ENCODE measurements at places on chromosomes 11 and 22. TPM values are rescaled to one million over a fixed set of nuclear protein-coding genes. Genes with fewer than 3 reads are reported as not detected.
A peak's percentile ranks its signal among the peaks of the same experiment; 100 is the strongest.

CNGA4 gene
- not detected for total RNA-seq

RBMXL2 gene
- 0.20 TPM for total RNA-seq

SYCE3 gene
- total RNA-seq = not detected

DNA sequence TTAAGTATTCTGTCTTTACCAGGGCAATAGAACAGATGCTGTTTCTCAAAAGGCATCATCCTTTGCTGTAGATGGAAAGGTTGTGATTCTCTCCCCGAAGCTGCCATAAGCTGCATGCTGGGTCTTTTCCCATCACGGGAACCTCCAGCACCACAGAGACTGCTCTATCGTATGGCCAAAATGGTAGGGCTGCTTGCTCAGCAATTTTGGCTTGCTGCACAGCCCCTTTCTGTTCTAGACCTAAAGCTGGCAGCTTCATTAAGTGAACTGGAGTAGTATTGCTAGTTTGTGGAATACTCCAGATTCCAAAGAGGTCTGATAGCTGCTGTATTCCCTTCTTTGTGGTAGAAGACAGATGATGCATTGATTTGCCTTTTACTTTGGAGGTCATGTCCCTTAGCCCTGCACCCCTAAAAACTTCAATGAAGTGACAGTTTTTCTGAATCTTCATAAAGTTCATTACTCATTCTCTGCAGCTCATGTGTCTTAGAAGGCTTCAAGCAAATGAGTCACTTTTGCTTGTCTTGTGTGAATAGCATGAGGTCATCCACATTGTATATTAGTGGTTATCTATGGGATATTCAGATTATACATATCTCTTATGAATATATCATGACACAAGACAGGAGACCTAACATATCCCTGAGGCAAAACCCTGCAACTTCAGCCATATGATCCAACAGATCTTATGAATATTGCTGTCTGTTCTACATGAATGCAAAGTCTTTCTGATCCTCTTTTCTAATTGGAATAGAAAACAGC lies 245.3 kb downstream of the FAM76B start:
- H3K4me3 ChIP-seq = no peak overlapping the region
- H3K36me3 ChIP-seq = no peaks in the 10 kb centered on the region
- no peak for DNase-seq

DNA sequence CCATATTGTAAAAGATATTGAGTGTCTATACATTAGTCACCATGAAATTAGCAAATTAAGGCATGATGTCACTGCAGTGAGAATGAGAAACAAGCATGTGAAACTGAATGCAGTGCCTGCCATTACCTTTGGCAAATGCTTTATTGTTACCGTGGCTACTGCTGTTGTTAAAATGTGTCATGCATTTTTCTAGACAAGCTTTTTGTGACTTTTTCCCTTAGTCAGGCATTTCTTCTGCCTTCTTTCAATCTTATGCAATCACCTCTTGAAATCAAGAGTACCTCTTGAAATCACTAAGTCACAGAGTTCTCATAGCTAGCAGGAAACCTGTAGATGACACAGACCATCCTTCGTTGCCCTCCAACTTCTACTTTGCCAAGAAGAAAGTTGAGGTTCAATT lies 461.7 kb upstream of the TENM4 start:
- no peaks in the 10 kb centered on the region for H3K36me3 ChIP-seq
- no peaks in the 10 kb centered on the region for H3K27me3 ChIP-seq
- no peak overlapping the region for H3K4me3 ChIP-seq
- H3K27ac ChIP-seq = no peak overlapping the region

DNA sequence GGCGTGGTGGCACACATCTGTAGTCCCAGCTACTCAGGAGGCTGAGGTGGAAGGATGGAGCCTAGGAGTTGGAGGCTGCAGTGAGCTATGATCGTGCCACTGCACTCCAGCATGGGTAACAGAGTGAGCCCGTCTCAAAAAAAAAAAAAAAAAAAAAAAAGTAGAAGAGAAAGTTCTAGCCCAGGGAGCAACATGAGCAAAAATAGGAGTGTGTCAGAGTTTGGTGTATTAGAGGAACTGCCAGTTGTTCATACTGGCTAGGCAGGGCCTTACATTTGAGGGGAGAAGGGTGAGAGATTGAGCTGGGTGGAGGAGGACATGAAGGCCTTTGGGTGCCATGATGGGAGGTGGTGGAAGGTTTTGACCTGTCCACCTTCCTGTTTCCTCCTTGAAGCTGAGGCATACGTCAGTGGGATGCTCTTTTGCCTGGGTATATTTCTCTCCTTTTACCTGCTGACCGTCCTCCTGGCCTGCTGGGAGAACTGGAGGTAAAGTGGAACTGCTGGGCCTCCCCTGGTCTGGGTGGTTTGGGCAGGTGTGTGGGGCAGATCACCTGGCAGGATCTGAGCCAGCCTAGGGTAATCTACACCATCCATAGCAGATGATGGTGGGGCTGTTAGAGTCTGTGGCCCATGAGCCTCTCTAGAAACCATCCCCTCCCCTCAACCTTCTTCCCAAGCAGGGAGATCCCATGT lies 7.3 kb downstream of the SIDT2 start:
- no peak overlapping the region for H3K4me3 ChIP-seq
- no peak for DNase-seq
- H3K36me3 ChIP-seq = no peaks in the 10 kb centered on the region
- H3K27me3 ChIP-seq = no peaks in the 10 kb centered on the region
- H3K27ac ChIP-seq = peak overlapping the region; percentile 58

- H3K27me3 ChIP-seq = no peaks in the 10 kb centered on the region
- peak overlapping the region; percentile 65 for H3K27ac ChIP-seq
- no peak for DNase-seq
- no peak overlapping the region for H3K4me3 ChIP-seq
- no peaks in the 10 kb centered on the region for H3K36me3 ChIP-seq
- peaks cover 24% of the 10 kb centered on the region for H3K4me1 ChIP-seq
Measured at GRCh38 chr11:94590352-94591041, 23.3 kb downstream of the PIWIL4 start.

DNA sequence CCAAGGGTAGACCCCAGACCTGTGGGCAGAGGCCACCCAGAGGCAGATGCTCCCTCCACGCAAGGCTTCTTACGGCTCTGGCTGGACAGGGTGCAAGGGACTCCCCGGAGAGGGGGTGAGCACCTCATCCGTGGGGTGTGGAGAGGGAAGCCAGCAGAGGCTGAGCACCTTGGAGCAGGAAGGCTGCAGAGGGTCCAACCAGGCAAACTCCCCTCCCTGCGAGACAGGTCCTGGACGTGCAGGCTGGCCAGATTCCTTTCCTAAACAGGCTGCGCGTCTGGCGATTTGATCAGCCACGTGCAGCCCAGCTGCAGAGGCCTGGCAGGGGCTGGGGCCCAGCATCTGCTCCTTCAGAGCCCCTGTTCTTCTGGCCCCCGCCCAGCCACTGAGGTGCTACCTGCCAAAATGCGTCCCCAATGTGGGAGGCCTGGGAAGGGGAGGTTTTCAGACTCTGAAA lies 49.3 kb downstream of the WNT11 start:
- no peak overlapping the region for H3K27ac ChIP-seq
- DNase-seq = no peak
- no peak overlapping the region for H3K4me3 ChIP-seq
- peaks cover 5% of the 10 kb centered on the region for H3K27me3 ChIP-seq

DNA sequence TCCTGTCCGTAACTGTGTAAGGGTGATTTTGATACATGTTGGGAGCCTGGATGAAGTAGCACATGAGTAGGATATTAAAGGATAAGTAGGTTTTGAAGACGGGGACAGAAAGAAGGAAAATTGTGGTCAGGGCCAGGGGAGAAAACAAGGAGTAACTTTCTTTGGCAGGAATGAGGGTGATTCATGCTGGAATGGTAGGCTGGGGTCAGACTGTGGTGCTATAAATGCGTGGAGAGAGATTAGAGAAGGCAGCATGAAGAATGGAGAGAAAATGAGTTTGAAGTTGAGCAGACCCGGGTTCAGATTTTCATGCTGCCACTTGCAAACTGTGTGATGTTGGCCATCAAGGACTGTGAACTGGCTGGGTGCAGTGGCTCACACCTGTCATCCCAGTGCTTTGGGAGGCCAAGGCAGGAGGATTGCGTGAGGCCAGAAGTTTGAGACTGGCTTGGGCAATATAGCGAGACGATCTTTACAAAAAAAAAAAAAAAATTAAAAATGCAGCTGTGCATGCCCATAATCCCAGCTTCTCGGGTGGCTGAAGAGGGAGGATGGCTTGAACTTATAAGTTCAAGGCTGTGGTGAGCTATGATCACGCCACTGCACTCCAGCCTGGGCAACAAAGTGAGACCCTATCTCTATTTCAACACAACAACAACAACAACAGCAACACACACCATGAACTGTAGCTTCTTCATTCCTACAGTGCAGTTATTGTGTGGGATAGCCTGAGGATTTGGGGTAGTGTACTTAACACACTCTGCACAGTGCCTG lies 22.3 kb downstream of the ZBTB16 start:
- peaks cover 92% of the 10 kb centered on the region for H3K4me1 ChIP-seq
- no peak overlapping the region for H3K4me3 ChIP-seq
- H3K27ac ChIP-seq = peak overlapping the region; percentile 9
- DNase-seq = no peak
- no peaks in the 10 kb centered on the region for H3K36me3 ChIP-seq

DNA sequence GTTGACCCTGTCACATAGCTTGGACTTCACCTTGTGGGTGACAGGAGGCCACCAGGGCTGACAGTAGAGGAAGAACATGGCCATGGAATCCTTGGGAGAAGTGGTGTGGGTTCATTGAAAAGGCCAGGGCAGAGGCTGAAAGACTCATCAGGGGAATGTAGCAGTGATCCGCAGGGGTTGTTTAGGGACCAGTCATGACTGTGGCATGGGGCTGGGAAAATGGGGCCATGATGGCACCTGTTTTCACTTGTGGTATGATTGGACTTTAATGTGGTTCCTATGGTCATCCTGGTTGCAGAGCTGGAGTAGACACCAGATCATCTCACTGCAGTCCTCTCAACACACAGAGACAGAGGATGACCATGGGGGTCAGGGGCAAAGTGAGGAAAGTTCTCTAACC lies 66.7 kb upstream of the MYEOV start:
- H3K27ac ChIP-seq = peak overlapping the region; percentile 8
- H3K27me3 ChIP-seq = no peaks in the 10 kb centered on the region
- peaks cover 4% of the 10 kb centered on the region for H3K36me3 ChIP-seq
- DNase-seq = no peak
- H3K4me3 ChIP-seq = no peak overlapping the region
- H3K4me1 ChIP-seq = no peaks in the 10 kb centered on the region

GRCh38 chr11:70255477-70256116 lies 14.9 kb upstream of the PPFIA1 start:
- H3K27ac ChIP-seq = no peak overlapping the region
- no peak overlapping the region for H3K4me3 ChIP-seq
- no peaks in the 10 kb centered on the region for H3K27me3 ChIP-seq
- no peak for DNase-seq
- no peaks in the 10 kb centered on the region for H3K4me1 ChIP-seq
- no peaks in the 10 kb centered on the region for H3K36me3 ChIP-seq

DNA sequence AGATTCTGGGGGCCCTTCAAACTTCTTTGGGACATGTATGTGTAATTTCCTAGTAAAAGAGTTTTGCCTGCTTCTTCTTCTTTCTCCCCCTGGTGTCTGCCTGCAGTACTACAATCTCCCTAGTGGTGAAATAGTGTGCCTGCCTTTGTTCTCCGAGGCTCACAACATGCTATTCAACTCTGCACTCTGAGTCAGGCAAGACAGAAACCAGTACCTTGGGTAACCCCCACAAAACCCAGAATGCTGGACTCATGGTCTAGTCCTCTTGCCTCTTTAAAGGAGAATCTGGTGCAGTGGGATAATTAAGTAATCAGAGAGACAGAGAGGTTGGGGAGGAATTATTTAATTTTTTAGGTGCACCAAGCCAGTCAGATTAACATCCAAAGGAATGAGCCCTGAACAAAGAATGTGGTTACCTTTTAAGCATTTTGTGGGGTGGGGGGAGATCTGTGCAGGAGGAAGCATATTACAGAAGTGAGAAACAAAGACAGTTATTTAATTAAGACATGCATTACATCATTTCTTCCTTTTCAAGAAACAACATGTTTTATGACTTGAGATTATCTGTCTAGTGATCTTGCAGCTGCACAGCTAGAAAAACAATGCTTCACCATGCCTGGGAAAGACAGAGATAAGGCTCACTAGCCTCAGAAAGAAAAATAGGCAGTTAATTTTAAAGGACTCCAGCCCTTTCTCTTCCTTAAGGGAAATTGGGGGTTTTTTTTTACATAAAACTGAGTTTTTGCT lies 11.0 kb upstream of the MS4A6A start:
- DNase-seq = peak; percentile 72
- H3K27ac ChIP-seq = no peak overlapping the region
- no peaks in the 10 kb centered on the region for H3K27me3 ChIP-seq
- no peaks in the 10 kb centered on the region for H3K36me3 ChIP-seq
- H3K4me1 ChIP-seq = peaks cover 4% of the 10 kb centered on the region
- no peak overlapping the region for H3K4me3 ChIP-seq

DNA sequence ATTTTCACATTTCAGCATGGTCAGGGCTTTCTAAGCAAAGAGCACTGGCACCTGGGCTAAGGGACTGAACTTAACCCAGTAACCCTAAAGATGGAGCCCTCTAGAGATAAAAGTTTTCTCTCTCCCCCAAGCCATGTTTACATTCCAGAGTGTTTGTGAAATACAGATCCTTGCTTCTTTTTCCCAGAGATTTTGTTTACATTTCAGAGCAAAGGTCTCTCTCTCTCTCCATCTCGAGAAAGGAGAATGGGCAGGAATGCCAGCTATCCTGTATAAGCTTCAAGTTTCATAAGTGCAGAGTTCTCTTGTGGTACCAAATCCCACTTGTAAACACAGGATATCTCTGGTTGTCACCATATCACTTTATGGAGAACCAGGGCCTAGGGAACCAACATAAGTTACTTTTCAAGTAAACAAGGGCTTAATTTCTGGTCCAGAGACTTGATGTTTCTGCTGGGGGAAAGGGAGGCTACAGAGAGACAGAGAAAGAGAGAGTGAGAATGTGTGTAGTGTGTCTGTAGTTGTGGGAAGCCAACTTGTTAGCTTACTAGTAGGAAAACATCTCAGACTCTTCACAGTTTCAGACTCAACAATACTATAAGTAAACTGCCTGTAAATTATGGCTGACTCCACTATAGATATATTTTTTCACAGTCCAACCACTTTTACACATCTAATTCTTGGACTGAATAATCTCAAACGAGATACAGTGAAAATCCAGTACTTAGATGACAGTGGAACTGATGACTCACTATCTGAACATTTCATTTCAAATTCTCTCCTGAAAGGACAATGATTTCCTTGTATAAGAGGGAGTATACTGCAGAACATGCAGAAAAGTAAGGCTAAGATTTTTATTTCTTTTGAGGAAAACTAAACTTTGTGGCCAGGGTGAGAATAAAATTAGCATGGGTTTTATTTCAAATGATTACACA lies 76.2 kb downstream of the ARHGAP32 start:
- no peak overlapping the region for H3K4me3 ChIP-seq
- peaks cover 28% of the 10 kb centered on the region for H3K4me1 ChIP-seq
- peak overlapping the region; percentile 41 for H3K27ac ChIP-seq
- no peaks in the 10 kb centered on the region for H3K27me3 ChIP-seq
- no peak for DNase-seq
- peaks cover 17% of the 10 kb centered on the region for H3K36me3 ChIP-seq

GRCh38 chr11:7204778-7205177 lies 46.9 kb upstream of the SYT9 start:
- no peak for DNase-seq
- H3K4me1 ChIP-seq = no peaks in the 10 kb centered on the region
- no peak overlapping the region for H3K4me3 ChIP-seq
- no peaks in the 10 kb centered on the region for H3K36me3 ChIP-seq
- peaks cover 58% of the 10 kb centered on the region for H3K27me3 ChIP-seq
- H3K27ac ChIP-seq = no peak overlapping the region

- no peaks in the 10 kb centered on the region for H3K4me1 ChIP-seq
- H3K27me3 ChIP-seq = peaks cover 80% of the 10 kb centered on the region
- no peak within 1 kb of the TSS for H3K27ac ChIP-seq
- no peak within 1 kb of the TSS for H3K4me3 ChIP-seq
- no peak for DNase-seq
Measured at GRCh38 chr11:118343981-118344515, at the start of gene CD3G. CD3G (plus strand) TSS chr11:118344344; CDS start chr11:118344424, 80 bp downstream.
